ENCODE measurements at places on chromosomes 7 and 10.

DNA sequence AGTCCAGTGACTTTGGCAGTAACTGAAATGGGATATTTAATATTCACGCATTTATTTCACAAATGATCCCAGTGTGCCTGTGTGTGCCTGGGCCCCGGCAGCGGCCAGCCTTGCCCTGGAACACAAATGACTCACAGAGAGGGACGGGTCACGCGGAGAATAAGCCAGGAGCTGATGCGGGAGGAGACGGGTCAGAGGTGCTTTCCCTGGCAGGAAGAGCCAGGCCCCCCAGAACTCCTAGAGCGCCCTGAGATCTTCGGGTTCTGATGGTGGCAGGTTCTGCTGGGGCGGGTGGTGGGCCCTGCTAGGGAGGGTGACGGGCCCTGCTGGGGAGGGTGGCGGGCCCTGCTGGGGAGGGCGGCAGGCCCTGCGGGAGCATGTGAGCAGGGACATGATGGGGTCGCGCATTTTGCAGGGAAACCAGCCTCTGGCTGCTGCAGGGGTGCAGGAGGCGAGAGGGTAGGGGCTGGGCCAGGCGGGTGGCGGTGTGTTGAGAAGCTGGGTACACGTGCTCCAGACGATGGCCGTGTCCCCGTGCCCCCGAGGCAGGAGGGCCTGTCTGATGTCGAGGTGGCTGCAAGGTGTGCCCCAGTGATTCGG, 84.2 kb upstream of the DIP2C start:
- DNase-seq: no peak

- no peak for DNase-seq
Observed at GRCh38 chr10:120997313-120997712, 146.2 kb downstream of the WDR11 start.

DNA sequence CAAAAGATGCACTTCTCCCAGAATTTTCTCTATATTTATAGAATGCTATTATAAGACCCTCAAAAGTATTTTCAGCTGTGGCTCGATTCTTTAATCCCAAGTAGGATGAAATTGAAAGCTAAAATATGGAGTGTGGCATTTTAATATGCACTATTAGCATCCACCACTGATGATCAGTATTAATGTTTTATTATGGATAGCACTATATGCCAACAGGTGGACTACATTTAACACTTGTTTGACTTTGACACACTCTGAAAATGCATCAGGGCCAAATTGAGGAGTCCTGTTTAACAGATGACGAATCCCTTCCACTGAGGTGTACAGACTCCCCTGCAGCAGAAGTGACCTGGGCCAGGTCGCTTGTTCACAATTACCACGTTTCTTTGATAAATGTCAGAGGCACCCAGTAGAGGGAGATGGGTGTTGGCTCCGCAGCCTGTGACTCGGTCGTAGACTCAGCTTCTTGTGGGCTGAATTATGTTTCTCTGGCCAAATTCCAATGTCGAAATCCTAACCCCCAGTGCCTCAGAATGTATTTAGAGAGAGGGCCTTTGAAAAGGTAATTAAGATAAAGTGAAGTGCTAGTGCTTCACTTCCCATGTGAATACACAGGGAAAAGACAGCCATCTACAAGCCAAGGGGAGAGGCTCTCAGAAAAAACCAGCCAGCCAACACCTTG, 48.1 kb downstream of the WIPF3 start:
- peak; percentile 25 for DNase-seq

DNA sequence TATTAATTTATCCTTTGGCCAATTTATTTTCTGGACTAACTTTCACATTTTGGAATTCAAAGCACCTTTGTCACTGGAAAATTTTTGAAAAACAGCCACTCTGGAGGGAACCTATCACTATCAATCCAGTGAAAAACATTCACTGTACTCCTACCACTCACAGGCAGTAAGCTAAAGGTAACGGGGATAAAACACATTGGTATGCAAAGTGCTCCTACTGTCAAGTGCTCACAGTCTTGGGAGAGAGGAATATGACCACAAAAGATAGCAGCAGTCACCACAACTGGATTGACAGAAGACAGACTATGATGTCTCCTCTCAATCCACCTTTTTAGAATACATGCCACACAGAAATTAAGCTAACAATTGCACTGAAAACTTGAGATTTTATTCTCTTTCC, 13.3 kb downstream of the GSAP start:
- no peak for DNase-seq

GRCh38 chr7:51665045-51665780, 348.6 kb upstream of the COBL start:
- peak; percentile 78 for DNase-seq

Data from NB4 (cell line).